ENCODE measurements at places on chromosomes 11 and 22.

- no peak for DNase-seq
Observed at GRCh38 chr11:121344824-121345223, 52.3 kb downstream of the SC5D start.

GRCh38 chr22:30909306-30909705, 59.3 kb downstream of the MORC2 start:
- DNase-seq: no peak

- no peak for DNase-seq
Observed at GRCh38 chr11:69251057-69251393, 42.9 kb upstream of the MYEOV start.

DNA sequence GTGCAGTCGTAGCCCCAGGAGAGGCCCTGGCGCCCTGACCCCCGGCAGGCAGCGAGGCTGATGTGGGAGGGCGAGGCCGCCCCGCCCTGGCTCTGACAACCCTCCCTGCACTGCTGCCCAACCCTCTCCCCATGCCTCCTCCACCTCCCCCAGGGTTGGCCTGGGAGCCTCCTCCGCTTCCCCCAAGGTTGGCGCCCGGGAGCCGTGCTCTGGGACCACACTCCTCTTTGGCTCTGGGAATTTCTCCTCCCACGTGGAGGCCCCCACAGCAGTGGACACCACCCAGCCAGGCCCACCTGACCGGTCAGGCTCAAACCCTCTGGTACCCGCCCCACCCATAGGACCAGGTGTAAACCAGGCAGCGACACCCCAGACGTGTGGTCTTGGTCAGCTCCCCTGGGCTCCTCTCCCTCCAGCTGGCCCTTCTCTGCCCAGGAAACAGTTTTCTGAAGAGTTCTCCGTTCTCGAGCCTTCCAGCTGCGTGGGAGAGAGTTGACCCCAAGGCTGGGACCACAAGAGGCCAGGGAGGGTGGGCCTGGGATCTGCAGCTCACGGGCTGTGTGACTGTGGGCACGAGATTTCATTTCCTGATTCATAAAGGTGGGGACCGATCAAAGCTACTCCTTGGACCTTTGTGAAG, 39.5 kb upstream of the BRSK2 start:
- no peak for DNase-seq

GRCh38 chr11:59676205-59676604, 7.4 kb upstream of the PATL1 start:
- DNase-seq: no peak

GRCh38 chr11:125211191-125211947, 46.8 kb downstream of the PKNOX2 start:
- DNase-seq: no peak

- no peak for DNase-seq
Observed at GRCh38 chr11:125692887-125693286, 12.2 kb upstream of the ACRV1 start.

- no peak for DNase-seq
Observed at GRCh38 chr11:102135256-102135655, 25.0 kb downstream of the YAP1 start.

GRCh38 chr11:124238512-124238911, 2.4 kb upstream of the OR8G1 start:
- DNase-seq: no peak
